ENCODE measurements at places on chromosomes 7 and 10.

- DNase-seq = no peak
Measured at GRCh38 chr10:80530251-80530650, 7.5 kb upstream of the SH2D4B start.

GRCh38 chr7:26279405-26279804 is 12.3 kb upstream of the SNX10 start:
- no peak for DNase-seq

DNA sequence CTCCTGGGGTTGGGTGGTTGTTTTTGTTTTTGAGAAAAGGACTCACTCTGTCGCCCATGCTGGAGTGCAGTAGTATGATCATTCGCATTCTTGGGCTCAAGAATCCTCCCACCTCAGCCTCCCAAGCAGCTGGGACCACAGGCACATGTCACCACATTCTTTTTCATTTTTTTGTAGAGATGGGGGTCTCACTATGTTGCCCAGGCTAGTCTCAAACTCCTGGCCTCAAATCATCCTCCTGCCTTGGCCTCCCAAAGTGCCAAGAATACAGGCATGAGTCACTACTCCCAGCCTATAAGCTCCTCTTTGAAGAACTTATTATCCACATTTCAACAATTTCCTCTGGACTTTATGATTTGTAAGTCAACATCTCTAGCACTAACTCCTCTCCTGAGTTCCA is 102.7 kb downstream of the KMT2C start:
- no peak for DNase-seq

DNA sequence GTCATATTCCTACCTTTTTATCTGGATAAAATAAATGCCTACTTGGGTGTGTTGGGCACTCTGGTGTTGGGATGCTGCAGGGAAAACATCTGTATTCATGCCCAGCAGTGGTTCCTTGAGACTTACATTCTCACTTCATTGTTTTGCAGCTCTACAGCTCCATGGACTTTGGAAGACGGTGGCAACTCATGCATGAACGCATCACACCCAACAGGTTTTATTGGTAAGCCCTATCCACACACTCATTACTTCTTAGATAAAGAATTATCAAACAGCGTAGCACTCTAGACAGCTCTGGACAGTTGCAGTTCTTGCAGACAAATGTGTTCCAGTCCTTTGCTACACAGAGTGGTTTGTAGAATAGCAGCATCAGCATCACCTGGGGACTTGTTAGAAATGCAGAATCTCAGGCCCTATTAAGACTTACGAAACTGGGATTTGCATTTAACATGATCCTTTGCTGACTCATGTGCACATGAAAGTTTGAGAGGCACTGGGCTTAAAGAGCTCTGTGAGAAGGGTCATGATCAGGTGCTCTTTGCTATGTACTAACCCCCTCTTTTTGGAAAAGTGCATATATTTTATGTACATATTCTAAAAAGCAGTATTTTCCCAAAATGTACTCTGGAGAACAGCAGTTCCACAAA is 401.9 kb downstream of the SORCS3 start:
- no peak for DNase-seq

DNA sequence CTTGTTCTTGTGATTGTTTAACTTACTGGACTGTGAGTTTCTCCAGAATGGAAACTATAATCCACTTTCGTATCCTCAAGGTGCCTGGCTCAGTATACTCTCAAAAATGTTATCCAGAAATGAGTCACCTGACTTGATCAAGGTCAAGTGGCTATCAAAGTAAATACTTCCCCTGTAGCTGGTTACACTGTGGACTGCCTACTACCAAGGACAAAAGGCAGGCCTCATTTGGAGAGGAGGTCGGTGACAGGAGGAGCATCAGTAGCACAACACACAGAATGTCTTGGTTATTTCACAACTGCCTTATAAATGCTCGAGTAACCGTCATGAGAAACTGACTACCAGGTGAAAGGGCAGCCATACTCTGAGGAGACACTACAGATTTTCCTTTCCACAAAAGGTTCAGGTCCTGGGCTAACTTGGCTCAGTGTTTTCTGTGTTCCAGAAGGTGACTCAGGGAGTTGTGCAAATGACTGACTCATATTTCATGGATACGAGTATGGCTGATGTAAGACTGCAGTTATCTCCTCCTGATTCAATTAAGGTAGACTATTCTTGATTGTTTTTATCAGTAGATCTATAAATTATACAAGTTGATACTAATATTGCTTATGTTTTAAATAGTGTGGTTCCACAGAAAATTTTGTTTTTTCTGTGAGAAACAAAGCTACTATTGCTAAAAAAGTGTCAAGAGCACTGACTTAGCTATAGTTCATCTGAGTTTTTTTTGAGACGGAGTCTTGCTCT is 4.2 kb upstream of the CCNY start:
- no peak for DNase-seq

- no peak for DNase-seq
Measured at GRCh38 chr7:24419077-24419476, 135.1 kb downstream of the NPY start.

GRCh38 chr7:28579571-28579970 is 167.3 kb downstream of the CREB5 start:
- DNase-seq = no peak

DNA sequence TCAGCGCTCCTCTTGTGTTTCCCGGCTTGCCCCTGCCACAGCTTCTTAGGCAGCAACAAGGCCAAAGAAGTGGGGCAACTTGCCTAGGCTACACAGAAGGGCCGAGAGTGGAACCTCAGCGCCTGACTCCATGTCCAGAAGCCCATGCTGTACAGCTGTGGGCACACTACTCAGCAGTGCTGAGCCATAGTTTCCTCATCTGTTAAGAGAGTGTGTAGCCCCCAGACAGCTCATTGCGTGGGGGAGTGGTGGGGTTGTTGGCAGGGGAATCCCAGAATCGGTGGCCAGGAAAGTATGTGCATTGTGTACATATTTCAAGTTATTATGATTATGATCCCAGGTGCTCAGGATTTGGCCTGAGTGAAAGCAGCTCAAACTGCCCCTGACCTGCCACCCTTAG is 96.2 kb downstream of the CDH23 start:
- no peak for DNase-seq

DNA sequence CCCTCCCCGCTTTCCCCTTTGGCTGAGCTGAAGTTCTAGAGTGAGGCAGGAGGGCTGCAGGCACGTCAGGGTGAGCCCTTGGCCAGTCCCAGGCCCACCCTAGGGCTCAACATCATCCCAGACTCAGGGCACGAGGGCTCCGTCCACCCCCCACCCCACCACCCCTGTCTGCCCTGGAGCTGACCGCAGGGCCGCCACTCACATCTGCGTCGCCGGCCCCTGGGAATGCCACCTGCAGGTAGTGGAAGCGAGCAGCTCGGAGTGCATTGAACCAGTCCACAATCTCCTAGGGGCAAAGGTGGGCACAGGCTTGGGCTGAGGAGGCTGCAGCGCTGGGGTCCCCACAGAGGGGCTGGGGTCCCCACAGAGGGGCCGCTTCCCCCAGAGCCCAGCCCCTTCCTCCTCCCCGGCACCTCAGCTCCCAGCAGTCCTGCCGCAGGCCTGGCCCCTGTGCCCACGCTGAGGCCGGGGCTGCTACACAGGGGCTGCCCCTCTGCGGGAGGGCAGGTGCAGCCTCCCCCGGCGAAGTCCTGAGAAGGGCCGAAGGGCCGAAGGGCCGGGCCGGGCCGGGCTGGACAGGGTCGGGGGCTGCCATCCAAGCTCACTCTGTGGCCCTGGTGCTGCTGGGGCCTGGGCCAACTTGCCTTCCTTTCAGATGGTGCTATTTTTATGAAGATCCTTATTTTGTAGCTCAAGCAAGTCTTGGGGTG is 24.1 kb downstream of the GET4 start:
- no peak for DNase-seq

DNA sequence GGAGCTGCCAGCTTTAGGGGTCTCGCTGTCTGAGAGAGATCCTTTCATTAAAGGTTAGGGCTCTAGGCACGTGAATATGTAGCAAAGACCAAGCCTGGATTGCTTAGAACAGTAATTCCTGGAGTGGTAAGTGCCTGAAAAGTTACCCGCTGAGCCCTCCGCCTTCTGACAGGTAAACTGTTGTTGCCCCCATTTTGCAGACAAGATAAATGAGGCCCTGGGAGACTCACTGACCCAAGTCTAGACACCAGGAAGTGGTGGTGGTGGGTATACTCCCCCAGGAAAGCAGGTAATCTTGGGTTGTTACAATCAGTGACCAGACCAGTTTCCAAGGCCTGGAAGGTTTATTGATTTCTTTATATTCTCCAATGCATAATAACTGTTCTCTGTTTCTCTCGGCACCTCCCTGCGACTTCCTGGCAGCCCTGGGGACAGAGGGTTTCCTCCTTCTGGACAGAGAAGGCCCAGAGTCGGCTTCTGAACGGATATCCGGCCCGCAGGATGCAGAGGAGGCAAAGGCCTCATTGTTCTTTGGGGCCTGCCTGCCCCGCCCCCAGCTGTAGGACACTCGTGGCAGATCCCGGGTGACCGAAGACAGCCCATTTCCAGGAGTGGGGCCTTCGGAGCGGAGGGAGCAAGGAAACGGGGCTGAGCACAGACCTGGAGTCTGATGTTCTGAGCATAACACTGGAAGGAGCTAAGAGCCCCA is 1.3 kb upstream of the GRK5 start:
- DNase-seq = no peak

DNA sequence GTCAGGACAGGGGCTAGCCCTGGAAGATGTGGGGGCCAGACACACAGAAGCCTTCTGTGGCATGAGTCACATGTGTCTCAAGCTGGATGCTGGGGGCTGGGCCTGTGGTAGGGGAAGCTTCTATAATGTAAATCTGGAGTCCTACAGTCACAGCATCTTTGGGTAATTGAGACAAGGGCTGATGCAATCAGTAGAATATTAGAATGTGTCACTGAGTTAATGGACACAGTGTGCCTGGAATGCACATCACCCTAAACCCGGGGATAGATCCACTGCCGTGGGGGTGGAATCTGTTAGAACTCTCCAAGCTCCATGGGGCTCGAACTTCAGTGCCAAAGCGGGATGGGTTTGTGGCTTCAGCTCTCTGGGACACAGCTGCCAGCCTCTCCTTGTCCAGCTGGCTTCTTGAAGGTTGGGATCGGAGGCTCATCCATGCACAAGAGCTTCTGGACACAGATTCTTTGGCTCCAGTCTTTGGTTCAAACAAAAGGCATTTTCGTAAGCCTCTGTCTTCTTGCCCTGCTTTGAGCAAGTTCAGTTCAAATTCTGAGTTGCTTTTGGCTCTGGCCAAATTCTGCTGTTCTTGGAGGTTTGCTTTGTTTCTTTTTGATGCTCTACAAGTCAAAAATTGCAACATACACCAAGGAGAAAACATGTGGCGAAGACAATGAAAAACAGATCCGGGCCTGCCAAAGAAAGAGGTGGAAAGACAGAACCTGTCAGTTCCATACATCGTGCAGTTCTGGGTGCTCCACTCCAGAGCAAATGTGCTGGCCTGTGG is 194.8 kb upstream of the ZNF32 start:
- DNase-seq = no peak

GRCh38 chr10:31606841-31607240 is 287.8 kb downstream of the ZEB1 start:
- DNase-seq = no peak

DNA sequence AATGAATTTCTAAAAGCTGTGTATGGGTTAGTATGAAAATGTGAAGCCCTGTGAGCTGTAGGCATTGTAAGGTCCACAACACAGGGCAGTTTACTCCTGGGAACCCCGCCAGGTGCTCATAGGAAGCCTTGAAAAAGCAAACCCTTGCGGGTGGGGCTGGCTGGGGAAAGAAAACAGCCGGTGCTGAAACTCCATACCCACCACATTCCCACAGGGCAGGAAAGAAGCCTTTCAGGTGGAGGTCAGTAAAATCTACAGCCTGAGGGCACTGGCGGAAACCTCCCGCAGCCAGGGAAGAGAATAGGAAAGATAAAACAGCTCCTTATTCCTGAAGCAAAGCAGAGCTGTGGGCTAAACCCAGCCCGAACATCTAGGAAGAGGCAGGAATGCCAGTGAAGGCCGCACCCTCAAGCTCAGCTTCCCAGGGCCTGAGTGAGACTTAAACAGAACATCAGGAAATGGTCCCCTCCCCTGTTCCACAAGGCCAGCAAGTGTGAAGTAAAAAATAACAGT is 34.7 kb downstream of the PODXL start:
- DNase-seq = no peak

GRCh38 chr10:126387931-126388911 is at the start of gene ADAM12:
ADAM12 (minus strand) TSS chr10:126388477; CDS start chr10:126388145, 332 bp downstream.
- no peak for DNase-seq

- no peak for DNase-seq
Measured at GRCh38 chr10:2917926-2918325, 149.4 kb upstream of the PFKP start.

- no peak for DNase-seq
Measured at GRCh38 chr10:33117816-33118215, 159.8 kb upstream of the ITGB1 start.

DNA sequence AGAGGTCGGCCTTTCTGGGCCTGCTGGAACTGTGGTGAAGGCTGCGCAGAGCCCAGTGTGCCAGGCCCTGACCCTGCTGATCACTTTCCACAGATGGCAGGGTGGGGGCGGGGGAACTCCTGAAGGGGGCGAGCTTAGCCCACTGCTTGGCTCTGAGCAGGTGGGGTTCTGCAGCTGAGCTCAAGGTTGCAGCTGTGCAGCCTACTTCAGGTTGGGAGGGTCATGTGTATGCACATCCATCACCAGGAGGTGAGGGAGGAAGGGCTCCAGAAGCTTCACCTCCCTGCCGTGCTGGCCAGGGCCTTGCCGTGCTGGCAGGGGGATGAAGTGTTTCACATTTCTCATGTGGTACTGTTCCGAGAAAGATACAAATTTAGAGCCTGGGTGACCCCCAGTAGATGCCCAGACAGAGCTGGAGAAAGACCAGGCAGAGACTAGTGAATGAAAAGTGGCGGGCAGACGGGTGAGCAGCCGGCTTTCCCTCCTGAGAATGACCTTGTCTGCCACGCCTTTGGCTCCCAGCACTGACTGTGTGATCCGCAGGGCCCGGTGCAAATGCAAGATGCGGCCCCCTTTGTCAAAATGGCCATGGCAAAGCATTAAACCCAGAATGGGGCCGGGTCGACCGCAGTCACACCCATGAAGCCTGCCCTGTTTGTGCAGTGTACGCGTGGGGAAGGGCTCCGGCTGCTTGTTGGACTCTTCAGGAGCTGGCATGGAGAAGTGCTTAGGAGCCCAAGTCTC is 25.2 kb downstream of the FAM241B start:
- no peak for DNase-seq

DNA sequence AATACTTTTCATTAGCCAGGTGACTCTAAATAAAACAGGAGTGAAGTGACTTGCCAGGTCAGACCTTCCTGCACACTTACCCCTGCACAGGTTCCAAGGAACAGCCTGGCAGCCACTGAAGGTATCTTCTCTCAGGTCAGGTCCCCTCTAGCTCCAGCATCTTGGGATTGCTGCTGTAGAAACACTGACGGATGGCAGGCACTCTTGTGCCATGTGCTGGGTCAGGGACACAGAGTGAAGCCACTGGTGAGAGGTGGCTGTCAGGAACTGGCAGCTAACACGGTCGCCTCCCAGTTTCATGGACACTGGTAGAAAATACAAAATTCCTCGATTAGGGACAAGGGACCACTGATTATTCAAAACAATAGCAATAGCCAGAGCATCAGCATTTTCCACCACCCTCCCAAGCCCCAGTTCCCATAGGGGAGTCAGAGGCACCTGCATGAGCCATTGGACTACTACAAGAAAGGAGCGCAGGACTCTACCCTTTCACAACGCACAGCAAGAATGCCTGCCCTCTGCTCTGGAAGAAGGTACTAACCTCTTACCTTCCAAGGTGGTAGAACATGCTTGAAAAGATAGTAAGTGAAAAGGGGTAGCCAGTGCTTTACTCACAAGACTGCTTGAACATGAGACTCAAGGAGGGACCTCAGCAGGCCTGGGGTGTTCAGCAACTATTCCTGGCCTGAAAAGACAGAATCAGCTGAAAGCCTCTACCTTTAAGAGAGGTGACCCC is 5.1 kb upstream of the MYO1G start:
- no peak for DNase-seq

GRCh38 chr10:102627291-102627735 is 17.0 kb upstream of the TRIM8 start:
- no peak for DNase-seq

Data from left renal cortex interstitium (tissue), 4 donors.